Progenitor cell of endocrine pancreas (in vitro differentiated cells): ENCODE measurements at places on chromosomes 1 and 21.

- no peak for DNase-seq
Measured at GRCh38 chr21:20259031-20259867, 739.0 kb upstream of the NCAM2 start.

DNA sequence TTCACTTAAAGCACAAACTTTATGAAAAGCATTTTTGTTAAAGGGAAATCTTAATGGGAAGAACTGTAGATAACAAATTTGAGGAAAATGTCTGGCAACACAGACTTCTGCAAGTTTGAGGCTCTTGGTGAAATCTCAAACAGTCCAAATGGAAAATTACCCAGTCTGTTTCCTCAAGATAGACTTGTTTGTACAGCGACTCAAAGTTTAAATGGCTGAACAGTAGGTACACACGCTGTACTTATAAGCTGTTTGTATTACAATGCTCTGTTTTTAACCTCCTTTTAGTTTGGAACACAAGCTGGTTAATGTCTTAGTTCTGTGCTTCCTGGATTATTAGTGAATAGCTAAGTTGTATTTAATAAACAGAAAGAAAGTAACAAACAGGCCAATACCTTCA is 217.1 kb downstream of the NFIA start:
- DNase-seq: no peak

DNA sequence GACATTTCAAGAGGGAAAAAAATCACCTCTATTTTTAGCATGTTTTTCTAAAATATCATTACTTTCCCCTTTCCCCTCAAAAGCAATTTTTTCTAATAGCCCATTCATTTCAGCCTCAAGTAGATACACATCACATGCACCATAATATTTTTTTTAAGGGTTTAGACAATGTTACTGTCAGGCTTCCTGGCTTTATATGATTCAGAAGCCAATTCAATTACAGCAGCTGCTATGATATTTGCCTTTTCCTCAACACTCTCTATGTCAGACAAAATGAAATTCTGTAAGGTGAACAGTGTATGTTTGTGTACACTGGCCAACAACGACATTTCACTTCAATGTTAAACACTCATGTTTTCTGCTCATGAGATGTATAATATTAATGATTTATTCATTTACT is 46.5 kb downstream of the OMA1 start:
- no peak for DNase-seq

DNA sequence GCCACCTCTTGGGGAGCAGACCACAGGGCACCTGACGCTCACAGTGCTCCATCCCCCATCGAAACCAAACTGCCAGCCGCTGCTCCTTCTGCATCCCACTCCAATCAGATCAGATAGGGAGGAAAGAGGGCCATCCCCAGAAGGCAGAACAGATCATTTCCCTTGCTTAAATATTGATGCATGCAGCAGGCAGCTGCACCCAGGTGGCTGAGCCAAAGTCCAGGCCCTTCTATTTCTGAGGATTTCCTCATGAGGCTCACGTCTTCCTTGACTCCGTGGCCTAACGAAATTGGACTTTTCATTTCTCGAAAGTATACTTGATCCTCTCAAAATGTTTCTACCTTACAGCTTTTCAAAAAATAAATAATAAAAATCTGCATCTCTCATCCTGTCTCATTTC is 239.2 kb downstream of the ATG4C start:
- no peak for DNase-seq

GRCh38 chr1:181014477-181015250 is 8.0 kb downstream of the STX6 start:
- DNase-seq: no peak

DNA sequence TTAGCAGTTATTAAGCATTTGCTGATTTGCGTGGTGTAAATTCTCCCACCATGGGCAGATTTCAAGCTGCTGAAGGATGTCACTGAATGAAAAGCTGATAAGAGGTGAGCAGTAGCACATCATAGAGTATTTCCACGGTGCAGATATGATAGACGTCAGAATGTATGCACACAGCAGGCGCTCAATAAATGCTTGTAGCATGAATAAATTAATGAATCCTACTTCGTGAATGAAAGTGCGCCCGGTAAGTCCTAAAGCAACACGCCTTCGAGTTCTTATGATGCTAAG is 510 bp upstream of the UBIAD1 start:
- no peak for DNase-seq

DNA sequence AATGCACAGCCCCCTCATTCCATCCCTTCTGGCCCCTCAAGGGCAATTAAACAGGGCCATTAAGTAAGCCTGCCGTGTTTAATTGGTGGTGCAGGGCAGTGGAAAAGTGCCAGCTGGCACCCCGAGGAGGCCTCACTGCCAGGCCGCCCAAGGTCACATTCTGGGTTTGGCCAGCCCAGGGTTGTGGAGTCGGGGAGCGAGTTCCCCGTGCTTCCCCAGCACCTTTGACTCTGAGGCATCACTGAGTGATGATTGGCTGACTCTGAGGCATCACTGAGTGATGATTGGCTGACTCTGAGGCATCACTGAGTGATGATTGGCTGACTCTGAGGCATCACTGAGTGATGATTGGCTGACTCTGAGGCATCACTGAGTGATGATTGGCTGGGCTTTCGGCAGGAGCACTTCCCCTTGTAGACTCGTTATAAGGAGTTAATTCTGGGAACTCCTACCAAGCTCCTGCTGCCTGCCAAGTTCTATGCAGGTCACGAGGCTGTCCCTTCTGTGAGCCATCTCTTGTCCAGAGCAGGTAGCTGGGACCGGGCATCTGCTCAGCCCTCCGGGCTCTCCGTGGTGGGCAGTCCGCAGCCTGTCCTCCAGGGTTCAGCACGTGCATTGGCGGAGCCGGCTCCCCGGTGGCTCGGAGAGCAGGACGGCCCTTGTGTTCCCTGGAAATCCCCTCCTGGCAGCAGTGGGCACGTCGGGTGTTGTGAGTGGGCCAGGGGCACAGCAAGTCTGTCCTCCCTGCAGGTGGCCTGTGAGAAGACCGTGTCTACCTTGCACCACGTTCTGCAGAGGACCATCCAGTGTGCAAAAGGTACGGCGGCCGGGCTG is 20.9 kb downstream of the CSTB start:
- DNase-seq: no peak

GRCh38 chr1:209231476-209232156 is 351.9 kb upstream of the CAMK1G start:
- DNase-seq: no peak

DNA sequence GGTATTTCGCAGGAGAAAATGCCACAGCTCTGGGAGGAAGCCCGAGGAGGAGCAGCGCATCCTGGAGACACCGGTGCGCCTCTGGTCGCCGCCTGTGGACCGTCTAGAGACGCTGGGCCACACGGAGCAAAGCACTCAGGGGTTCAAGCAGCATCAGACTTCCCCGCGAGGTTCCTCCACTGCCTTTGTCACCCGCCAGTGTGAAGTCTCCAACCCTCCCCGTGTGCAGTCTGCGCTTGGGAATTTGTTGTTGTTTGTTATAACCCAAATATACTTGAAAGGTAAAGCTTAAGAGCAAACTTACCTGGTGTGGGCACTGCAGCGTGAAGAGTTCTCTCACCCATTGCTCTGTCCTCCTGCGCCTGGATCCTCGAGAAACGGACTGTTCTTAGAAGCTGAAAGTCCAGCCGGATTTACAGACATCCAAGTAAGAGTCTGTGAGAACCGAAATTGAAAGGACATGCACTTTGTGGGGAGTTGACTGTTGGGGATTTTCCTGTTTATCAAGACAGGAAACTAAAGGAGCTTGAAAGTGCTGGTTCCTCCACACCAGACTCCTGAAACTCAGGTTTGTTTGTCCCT is at the start of gene GBP4:
Gene GBP4 (minus strand): TSS at position 452 of the 582 bp plus-strand sequence. CDS start 108 bp downstream, at position 344.
- no peak for DNase-seq

GRCh38 chr1:202938287-202938925 is 11.4 kb upstream of the KLHL12 start:
- no peak for DNase-seq

DNA sequence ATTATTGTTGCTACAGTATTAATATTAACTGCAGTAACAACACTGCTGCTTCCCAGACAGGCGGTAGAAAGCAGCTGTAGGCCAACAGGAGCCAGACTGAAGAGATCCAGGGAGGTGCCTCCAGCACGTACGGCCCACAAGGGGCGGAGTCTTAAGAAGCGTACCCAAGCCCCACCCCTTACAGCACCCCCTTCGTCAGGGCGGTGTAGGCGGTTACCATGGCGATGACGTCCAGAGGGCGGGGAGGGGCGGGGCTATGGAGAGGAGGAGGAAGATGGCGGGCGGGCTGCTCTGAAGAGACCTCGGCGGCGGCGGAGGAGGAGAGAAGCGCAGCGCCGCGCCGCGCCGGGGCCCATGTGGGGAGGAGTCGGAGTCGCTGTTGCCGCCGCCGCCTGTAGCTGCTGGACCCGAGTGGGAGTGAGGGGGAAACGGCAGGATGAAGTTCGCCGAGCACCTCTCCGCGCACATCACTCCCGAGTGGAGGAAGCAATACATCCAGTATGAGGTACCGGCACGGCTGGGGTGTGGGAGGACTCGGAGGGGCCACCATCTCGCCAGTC is at the start of gene XPR1:
Gene XPR1 (plus strand): TSS at position 257 of the 560 bp plus-strand sequence. CDS start 180 bp downstream, at position 437.
- peak; percentile 91 for DNase-seq

DNA sequence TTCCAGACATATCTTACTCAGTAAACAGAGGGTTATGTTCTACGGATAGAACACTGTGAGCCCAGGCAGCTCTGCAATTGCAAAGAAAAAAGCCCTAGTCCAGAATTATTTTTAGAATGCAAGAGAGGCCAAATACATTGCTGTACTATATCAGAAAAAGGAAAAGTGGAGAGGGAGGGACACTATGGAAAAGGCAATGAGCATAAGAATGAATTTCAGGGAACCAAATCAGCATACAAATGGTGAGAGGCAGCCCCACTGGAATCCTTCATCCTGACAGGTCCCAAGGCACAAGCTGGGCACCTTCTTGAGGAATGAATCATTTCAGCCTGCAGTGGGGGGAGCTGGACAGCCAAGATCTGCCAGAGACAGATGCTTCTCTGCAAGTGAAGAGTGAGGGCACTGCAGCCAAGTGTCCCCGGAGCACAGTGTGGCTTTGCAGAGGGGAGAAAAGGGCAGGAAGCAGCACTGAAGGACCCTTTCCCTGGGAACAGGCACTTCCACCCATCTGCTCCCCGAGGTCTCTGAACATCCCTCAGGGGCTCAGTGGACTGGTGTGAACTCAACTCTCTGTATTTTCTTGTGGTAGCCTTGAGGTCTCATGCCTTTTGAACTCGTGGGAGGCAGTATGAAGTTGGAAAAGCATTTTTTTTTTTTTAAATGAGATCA is 115.6 kb downstream of the XCL2 start:
- no peak for DNase-seq

DNA sequence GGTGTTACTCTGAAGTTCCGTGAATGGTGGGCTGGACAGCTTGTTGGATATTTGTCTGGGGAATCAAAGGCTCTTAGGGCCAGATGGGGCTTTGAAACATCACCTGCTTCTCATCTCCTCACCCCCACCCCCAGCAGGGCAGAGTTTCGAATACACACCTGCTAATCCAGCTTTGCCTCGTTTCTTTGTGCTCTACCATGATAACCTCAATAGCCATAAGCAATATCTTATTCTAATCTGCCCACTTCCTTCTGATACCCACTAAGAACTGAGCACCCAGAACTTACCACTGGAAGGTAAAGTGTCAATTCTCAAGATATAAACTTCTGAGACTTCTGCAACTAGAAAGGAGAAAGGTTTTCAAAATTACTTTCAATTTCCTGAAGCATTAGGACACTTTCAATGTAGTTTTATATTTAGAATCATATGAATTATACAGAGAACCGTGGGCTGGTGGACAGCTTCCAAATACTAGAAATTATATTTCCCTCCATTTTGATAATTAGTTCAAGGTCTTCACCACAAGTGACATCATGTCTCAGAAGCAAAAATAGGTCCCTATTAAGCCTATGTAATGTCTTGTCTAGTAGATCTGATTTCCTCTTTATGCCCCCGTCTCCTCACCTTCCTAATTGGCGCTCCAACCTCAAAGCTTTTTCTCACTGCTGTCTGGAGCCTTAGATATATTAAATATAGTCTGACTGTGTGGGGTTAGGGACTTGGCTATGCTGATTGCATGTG is 64.4 kb upstream of the NEK2 start:
- no peak for DNase-seq

DNA sequence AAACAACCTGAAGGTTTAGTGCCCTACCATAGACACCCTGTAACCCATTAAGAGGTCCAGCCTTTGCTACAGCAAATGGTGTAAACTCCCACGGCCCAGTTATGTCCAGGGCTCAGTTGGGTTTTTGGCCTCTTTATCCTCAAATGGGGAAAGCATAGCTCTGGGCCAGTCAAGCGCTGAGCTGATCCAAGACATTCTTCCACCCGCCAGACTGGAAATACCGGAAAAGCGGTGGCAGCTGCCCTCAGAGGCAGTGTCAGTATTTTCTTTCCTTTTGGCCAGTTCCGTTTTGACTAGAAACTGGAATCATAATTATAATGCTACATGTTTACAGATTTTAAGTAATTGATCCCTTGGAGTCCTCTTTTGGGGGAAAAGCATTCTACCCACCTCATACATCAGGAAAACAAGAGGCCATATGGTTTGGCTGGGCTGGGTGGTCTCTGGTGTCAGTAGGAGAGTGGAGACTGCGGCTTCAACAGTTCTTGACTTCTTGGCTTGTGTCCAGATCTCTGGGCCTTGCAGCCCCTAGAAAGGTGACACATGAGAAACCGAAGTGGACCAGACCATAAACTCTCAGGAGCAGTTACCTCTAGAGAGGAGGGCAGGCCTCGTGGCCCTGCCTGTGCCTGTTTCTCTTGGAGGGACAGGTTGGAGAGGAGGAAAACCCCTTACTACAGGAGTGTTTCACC is 30.2 kb upstream of the CLDN14 start:
- no peak for DNase-seq

GRCh38 chr1:40799351-40799867 is 15.8 kb downstream of the KCNQ4 start:
- no peak for DNase-seq

- DNase-seq: no peak
Measured at GRCh38 chr1:208835097-208835463, 590.9 kb upstream of the PLXNA2 start.

DNA sequence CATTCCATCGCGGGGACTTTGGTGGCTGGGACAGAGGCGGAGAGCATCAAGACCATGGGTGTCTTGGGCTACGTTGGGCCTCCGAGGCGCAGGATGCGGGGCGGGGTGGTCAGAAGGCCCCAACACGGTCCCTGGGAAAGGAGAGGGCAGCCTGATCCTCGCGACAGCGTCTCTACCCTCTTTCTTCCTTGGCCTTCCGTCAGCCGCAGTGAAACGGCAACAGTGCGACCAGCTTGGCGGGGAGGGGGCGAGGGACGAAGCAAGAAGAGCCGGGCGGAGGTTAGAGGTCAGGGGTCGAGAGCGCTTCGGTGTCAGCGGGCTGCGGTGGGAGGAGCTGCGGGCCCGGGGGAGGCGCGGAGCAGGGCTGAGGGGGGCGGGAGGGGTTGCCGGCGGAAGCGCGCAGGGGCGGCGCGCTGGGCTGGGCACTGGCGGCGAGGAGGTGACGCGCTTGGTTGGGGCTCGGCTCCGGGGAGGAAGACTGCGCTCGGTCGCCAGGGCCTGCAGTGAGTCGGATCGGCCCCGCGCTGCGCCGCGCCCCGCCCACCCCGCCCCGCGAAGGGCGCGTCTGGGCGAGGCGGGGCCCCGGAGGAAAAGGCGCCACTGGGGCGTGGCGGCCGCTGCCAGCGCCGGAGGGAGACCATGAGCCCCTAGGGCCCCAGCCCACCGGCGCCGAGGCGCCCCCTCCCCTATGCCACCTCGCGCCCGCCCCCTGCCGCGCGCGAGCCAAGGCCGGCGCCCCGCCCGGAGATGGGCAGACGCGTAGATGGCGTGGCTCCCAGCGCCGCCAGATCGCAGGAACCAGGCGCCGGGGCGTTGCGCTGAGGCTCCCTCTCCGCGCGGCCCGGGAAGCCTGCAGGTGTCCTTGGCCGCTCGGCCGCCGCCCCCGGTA is at the start of gene KCNC4:
Gene KCNC4 (plus strand): TSS at position 600 of the 889 bp plus-strand sequence. CDS start 1,186 bp downstream, outside the sequence.
- peak; percentile 43 for DNase-seq
